ENCODE measurements at places on chromosomes 6 and 20.
A peak's percentile ranks its signal among the peaks of the same experiment; 100 is the strongest.

DNA sequence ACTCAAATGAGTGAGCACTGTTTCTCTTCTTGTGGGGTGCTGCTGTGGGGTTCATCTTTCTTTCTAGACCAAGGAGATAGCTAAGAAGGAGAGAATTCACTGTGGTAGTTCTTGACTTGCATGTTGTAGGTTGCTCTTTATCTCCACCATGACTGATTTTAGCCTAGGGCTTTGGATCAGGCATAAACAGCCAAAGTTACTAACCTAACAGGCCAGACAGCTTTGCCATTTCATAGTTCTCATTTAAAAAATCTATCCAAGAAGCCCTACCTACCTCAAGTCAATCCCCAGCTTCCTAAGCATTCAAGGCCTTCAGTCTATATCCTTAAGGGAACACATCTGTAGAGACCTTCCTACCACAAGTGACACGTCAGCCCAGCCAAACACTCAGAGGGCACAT lies 107.9 kb upstream of the CARMIL1 start:
- H3K27me3 ChIP-seq: no peaks in the 10 kb centered on the region
- H3K4me3 ChIP-seq: no peak overlapping the region
- H3K36me3 ChIP-seq: no peaks in the 10 kb centered on the region
- no peak overlapping the region for H3K27ac ChIP-seq
- DNase-seq: no peak

- H3K4me3 ChIP-seq: no peak overlapping the region
- no peaks in the 10 kb centered on the region for H3K27me3 ChIP-seq
- peak overlapping the region; percentile 83 for H3K27ac ChIP-seq
- no peaks in the 10 kb centered on the region for H3K36me3 ChIP-seq
These were observed 9.8 kb upstream of the ID1 start for GRCh38 chr20:31595380-31595653.

DNA sequence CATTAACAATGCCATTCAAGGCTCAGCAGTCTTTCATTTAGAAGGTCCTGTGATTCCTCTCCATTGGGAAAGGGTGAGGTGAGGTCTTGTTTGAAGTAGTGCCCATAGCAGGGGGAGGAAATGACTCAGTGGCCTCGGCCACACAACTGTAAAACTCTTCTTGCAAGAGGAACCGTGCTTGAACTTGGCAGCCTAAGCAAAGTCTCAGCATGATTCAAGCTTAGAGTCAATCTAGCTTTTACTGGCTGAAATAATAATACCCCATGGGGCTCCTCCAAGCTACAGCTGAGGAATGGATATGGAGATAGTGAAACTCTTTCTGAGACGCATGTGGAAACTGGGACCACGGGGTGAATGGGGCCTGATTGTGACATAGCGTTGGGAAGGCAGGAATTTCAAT lies 428.2 kb downstream of the BMP2 start:
- H3K4me1 ChIP-seq: no peaks in the 10 kb centered on the region
- H3K4me3 ChIP-seq: no peak overlapping the region
- H3K27ac ChIP-seq: no peak overlapping the region
- H3K36me3 ChIP-seq: no peaks in the 10 kb centered on the region
- H3K27me3 ChIP-seq: no peaks in the 10 kb centered on the region

- peak overlapping the region; percentile 95 for H3K27ac ChIP-seq
- DNase-seq: peak; percentile 88
These were observed 56.2 kb upstream of the ARID1B start for GRCh38 chr6:156720691-156721685.

DNA sequence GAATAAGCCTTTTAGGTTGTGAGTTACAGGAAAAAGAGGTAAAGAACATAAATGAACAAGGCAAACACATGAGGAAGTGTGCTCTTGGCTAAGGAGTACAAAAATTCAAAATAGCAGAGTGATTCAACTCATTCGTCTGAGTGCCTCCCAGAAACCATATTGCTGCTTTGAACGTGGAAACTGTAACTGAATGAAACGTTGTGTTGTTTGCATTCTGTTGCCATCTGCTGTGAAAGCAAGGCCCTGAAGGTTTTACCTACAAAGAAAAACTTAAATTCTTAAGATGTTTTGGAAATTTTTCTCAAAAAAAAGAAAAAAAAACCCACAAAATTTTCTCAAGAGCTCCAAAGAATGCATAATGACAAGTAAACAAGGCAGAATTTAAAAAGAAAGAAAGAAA lies 375.4 kb upstream of the HS3ST5 start:
- H3K27ac ChIP-seq: no peak overlapping the region
- no peaks in the 10 kb centered on the region for H3K27me3 ChIP-seq
- DNase-seq: no peak
- H3K4me1 ChIP-seq: no peaks in the 10 kb centered on the region
- H3K4me3 ChIP-seq: no peak overlapping the region

GRCh38 chr20:4111440-4112411 lies 96.4 kb upstream of the RNF24 start:
- H3K4me3 ChIP-seq: no peak overlapping the region
- DNase-seq: no peak
- no peaks in the 10 kb centered on the region for H3K36me3 ChIP-seq
- H3K27me3 ChIP-seq: no peaks in the 10 kb centered on the region
- no peak overlapping the region for H3K27ac ChIP-seq

DNA sequence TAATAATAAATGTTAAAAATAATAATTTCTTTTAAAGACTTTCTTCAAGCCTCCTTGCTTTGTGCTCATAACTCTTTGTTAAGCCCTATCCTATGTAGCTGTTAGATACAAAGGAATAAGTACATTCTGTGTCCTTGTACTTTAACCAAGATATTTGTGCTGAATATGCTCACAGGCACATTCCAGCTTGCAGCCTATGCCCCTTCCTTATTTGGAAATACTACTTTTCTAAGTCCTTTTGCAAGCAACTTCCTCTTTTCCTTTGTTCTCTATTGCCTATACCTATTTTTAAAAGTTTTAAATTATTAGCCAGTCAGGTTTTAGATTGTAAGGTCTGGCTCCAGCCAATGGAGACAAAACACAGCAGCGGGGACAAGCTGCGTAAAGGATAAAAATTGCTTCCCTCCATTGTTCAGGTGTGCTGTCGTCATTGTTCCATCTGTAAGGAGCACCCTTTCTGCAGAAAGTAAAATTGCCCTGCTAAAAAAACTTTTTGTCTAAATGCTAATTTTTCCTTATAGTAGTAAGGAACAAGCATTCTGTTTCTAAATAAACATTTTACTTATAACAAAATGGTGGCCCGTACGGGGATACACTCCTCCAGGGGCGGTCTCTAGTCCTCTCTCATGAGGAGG lies 80.2 kb downstream of the SYTL3 start:
- H3K27me3 ChIP-seq: no peaks in the 10 kb centered on the region
- H3K4me3 ChIP-seq: no peak overlapping the region
- no peak overlapping the region for H3K27ac ChIP-seq
- peaks cover 5% of the 10 kb centered on the region for H3K4me1 ChIP-seq

- H3K4me1 ChIP-seq: no peaks in the 10 kb centered on the region
- H3K36me3 ChIP-seq: no peaks in the 10 kb centered on the region
These were observed 187.6 kb downstream of the CLIC5 start for GRCh38 chr6:45827952-45828530.

DNA sequence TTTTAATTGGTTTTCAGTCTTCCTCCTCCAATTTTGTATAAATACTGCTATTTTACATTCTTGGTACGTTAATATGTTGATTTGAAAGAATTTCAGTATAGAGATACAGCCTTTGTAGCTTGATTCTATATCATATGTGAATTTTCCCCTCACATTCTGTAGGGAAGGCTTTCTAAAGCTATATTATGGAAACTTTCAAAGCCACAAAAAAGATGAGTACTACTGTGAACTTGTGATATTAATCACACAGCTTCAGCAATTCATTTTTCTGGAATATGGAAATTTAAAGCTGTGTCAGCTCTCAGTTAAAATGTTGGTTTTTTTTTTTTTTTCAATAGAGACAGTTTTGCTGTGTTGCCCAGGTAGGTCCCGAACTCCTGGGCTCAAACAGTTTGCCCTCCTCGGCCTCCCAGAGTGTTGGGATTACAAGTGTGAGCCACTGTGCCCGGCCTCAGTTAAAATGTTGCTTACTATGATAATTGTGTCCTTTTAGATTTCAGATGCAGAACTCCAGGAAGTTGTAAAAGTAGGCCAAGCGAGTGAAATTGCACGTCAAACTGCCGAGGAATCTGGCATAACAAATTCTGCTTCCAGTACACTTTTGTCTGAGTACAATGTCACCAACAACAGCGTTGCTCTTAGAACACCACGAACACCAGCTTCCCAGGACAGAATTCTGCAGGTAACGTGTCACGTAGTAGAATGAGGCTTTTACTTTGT lies 20.6 kb downstream of the CDC5L start:
- no peak overlapping the region for H3K4me3 ChIP-seq
- H3K27ac ChIP-seq: no peak overlapping the region
- H3K4me1 ChIP-seq: no peaks in the 10 kb centered on the region
- DNase-seq: no peak

DNA sequence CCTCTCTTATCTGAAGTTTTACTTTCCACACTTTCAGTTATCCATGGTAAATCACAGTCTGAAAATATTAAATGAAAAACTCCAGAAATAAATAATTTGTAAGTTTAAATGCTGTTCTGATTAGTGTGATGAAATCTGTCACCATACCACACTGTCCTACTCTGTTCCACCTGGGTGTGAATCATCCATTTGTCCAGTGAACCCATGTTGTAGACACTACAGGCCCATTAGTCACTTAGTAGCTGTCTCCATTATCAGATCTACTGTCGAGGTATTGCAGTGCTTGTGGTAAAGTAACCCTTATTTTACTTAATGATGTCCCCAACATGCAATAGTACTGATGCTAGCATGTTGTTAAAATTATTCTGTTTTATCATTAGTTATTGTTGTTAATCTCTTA lies 29.2 kb upstream of the MMS22L start:
- no peak overlapping the region for H3K27ac ChIP-seq
- DNase-seq: no peak
- no peak overlapping the region for H3K4me3 ChIP-seq
- H3K36me3 ChIP-seq: no peaks in the 10 kb centered on the region
- no peaks in the 10 kb centered on the region for H3K4me1 ChIP-seq

DNA sequence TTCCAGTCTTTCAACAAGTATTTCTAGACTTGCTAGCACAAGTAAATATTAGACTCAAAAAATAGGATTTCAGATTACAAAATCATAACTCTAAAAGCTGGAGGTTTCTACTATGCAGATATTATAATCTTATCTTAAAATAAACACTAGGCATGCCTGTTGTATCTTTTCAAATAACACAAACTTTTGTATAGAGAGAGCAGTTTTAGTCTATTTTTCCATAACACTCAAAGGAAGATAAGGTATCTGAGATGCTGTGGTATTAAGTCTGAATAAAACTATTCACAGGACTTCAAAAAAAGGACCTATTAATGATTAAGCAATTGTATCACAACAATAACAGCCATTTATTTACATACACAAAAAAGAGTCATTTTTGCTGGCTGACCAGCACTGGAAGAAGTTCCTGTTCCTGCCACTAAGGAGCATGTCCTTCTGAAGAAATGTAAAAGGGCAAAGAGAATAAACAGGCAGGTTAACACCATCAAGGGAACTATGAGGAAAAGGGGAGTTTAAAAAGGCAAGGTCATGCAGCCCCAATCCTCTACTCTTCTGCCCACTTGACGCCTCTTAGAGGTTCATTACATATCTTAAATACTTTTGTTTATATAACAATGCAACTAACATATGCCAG lies 39.4 kb downstream of the REPS1 start:
- no peaks in the 10 kb centered on the region for H3K4me1 ChIP-seq
- H3K27ac ChIP-seq: no peak overlapping the region
- H3K4me3 ChIP-seq: no peak overlapping the region
- no peaks in the 10 kb centered on the region for H3K27me3 ChIP-seq
- H3K36me3 ChIP-seq: peaks cover 10% of the 10 kb centered on the region

DNA sequence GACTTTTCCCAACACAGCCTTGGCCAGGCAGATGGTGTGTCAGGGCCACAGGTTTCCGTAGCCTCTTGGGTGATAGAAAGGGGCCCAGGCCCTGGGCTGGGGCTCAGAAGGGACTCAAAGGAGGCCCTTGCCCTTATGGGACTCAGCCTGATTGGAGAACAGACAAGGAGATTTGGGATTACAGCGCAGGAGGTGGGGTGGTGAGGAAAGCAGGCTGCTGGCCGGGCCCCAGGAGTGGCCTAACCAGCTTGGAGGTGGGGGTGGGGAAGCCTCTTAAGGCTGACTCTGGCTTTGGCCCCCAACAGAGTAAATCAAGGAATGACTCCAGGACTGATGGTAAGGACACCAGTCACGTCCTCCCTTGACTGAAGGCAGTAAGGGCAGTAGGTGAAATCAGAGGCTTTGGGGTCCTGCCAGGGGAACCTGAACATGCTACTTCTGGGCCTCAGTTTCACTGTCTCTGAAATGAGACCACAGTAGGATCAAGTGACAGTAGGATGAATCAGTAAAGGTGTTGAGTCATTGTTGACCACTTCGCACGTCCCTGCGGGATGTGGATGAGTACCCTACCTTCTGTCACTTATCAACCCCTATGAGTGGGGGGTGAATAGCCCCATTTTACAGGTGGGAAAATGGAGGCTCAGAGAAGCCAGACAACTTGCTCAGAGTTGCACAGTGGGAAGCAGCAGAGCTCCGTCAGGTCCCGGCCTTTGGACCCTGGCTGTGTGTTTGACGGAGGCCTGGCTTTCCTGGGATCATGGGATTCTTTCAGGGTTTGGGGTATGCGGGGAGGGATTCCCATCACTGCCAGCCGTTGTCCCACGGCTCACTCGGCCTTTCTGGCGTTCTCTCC lies 4.5 kb downstream of the SNAI1 start:
- peaks cover 11% of the 10 kb centered on the region for H3K36me3 ChIP-seq
- H3K4me1 ChIP-seq: peaks cover 41% of the 10 kb centered on the region
- H3K27ac ChIP-seq: no peak overlapping the region
- H3K27me3 ChIP-seq: no peaks in the 10 kb centered on the region
- no peak overlapping the region for H3K4me3 ChIP-seq
- DNase-seq: no peak

DNA sequence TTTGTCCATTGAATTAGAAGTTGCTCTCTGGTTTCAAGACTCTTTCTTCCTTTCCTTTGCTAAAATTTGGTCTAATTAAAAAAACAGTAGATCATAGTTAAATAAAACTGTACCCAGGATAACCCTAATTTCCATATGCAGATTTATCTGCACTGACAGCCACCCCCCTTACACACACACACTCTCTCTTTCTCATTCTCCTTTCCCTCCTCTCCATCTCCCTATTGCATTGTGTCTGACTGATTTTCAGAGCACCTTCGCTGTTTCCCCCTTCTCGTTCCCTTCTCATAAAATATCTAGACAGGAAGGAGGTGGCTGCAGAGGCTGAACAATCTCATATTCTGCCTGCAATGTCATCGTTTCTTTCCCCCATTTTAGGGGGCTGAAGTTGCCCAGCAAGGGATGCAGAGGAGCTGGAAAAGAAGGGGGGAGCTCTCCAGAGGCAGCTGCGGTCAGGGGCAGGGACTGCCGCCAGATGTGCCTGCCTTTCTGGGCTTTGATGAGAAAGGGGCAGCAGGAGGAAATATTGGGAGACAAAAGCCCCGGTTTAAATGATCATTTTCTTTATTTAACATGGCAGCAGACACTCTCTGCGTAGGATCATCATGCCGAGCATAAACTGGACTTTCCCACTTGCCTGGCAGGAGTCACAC lies 22.5 kb upstream of the MMS22L start:
- H3K27ac ChIP-seq: no peak overlapping the region
- H3K36me3 ChIP-seq: no peaks in the 10 kb centered on the region
- H3K27me3 ChIP-seq: peaks cover 18% of the 10 kb centered on the region
- H3K4me3 ChIP-seq: no peak overlapping the region
- H3K4me1 ChIP-seq: no peaks in the 10 kb centered on the region

- H3K4me3 ChIP-seq: no peak overlapping the region
- DNase-seq: no peak
- no peaks in the 10 kb centered on the region for H3K27me3 ChIP-seq
- H3K4me1 ChIP-seq: peaks cover 12% of the 10 kb centered on the region
- no peaks in the 10 kb centered on the region for H3K36me3 ChIP-seq
These were observed 594.0 kb upstream of the JAG1 start for GRCh38 chr20:11267762-11268335.

- H3K27ac ChIP-seq: no peak overlapping the region
- no peaks in the 10 kb centered on the region for H3K36me3 ChIP-seq
- DNase-seq: no peak
- no peak overlapping the region for H3K4me3 ChIP-seq
- no peaks in the 10 kb centered on the region for H3K27me3 ChIP-seq
- peaks cover 8% of the 10 kb centered on the region for H3K4me1 ChIP-seq
These were observed 2.7 kb downstream of the OSTM1 start for GRCh38 chr6:108071736-108072276.

Measured in large intestine (tissue), 12 donors.